IPS DF 6.9 (cell line): ENCODE measurements at places on chromosomes 3 and 15.

GRCh38 chr15:40932156-40932555 lies 3.0 kb downstream of the DLL4 start:
- no peak for DNase-seq

- no peak for DNase-seq
These were observed 381.9 kb upstream of the AGTR1 start for GRCh38 chr3:148315756-148316155.

DNA sequence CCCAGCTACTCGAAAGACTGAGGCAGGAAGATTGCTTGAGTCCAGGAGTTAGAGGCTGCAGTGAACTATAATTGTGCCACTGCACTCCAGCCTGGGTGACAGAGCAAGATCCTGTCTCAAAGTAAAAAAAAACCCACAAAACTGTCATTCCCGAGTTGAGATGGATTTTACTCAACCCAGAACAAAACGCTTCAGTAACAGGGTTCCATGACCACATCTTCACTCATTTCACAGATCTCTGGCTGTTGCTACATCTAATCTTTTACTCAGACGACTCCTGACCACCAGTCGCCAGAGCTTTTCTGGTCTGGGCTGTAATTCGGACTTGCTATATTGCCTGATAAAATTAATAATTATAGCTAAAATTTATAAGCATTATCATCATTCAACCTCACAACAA lies 2.4 kb downstream of the DRD3 start:
- DNase-seq: no peak

GRCh38 chr15:84981711-84982300 lies at the start of gene PDE8A:
Gene PDE8A (plus strand): TSS chr15:84981856. CDS start chr15:84982163, 307 bp downstream.
- DNase-seq: no peak

DNA sequence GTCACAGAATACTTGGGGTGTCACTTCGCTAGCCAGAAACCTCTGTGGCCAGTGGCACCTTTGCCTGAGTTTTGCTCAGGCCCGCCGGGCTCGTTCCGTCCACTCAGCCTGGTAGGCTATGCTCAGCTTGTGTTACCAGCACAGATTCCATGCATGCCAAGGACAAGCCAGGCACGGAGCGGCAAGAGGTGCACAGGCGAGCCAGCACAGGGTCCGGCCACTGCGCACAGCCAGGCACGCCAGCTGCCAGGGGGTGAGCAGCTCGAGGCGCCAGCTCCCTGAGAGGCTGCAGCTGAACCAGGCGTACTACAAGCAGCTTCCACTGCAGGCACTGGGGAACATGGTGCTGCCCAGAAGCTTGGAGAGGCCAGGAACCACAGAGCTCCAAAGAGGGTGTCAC lies 14.7 kb downstream of the PCYT1A start:
- DNase-seq: no peak

DNA sequence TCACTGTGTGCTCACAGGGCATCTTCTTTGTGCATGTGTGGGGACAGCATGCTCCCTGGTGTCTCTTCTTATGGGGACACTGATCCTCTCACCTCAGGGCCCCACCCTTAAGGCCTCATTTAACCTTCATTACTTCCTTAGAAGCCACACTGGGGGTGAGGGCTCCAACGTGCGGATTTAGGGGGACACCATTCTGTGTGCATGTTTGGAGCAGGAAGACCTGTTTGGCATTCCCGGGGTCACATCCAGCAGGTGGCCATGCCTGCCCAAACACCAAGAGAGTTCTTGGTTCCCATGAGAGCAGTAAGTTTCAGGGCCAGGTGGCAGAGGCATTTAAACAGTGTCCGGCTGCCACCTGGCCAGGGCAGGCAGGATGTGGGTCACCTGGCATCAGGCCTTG lies 24.8 kb downstream of the PRR20G start:
- DNase-seq: no peak

DNA sequence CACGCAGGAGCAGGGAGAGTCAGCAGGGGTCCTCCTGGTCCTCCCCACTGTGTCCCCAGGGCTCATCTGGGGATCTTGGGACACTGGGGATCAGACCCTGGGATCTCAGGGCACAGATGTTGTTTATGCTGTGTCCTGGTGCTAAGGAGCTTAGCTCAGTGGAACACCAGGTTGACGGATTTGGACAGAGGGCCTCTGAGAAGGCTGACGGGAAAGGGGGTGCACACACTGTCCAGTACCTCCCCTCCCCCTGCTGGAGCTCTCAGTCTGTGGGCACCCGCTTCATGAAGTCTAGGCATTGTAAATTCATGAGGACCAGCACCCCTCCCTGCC lies 21.9 kb upstream of the SEMA3F start:
- DNase-seq: no peak

GRCh38 chr3:170331143-170331542 lies 26.4 kb upstream of the SKIL start:
- DNase-seq: no peak

GRCh38 chr15:36130641-36131310 lies 448.6 kb upstream of the CDIN1 start:
- DNase-seq: no peak

DNA sequence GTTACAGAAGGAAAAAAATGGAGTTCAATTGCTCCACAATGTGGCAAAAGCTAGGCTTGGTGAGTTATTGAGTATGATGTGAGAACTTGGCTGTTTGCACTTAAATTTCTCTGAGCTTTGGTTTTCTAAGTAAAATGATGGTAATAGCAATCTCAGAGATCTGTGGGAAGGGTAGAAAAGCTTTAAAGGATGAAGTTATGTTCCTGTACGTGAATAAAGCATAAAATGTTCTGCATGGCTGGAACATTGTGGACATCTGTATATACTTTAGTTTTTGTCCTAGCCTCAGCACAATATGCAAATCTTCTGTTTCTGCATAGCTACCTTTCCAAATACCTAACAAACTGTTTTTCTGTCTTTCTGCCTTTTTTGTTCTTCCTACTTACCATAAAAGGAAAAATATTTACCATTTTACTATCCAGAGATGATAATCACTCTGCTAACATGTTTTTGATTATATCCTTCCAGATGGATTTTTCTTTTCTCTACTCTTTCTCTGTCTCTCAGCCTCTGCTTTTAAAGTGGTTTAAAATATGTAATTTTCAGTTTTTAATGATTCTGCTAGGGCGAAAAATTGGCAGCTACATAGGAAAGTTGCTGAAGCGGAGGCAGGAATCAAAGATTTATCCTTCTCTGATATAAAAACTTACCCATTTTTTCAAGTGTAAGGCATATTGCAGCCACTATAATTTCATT lies 188.1 kb downstream of the FNDC3B start:
- no peak for DNase-seq

DNA sequence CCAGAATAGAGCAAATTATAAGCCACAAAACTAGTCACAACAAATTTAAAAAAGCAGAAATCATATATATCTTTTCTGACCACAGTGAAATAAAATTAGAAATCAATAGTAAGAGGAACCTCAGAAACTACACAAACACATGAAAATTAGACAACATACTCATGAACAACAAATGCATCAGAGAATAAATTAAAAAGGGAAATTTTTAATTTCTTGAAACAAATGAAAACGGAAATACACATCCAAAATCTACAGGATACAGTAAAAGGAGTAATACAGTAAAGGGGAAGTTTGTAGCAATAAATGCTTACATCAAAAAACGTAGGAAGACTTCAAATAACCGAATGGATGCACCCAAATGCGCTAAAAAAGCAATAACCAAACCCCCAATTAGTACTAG lies 19.2 kb downstream of the NME9 start:
- no peak for DNase-seq

GRCh38 chr3:39165518-39165917 lies 12.1 kb upstream of the CSRNP1 start:
- DNase-seq: no peak

GRCh38 chr3:180321534-180321933 lies 280.4 kb upstream of the TTC14 start:
- DNase-seq: no peak

GRCh38 chr15:62573876-62574275 lies 408.8 kb upstream of the C2CD4B start:
- DNase-seq: no peak
